ENCODE measurements at places on chromosomes 6 and 20.
A peak's percentile ranks its signal among the peaks of the same experiment; 100 is the strongest.

DNA sequence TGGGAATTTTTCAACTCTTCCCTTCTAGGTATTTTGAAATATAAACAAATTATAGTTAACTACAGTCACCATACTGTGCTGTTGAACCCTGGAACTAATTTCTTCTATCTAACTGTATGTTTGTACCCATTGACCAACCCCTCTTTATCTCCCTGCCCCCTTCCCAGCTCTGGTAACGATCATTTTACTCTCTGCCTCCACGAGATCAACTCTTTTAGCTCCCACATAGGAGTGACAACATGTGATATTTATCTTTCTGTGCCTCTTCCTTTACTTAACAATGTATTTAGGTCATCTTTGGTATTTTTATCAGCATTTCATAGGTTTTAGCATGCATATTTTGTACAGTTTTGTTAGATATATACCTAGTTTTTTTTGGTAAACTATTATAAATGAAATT, 45.9 kb downstream of the ASXL1 start:
- no peak for DNase-seq

DNA sequence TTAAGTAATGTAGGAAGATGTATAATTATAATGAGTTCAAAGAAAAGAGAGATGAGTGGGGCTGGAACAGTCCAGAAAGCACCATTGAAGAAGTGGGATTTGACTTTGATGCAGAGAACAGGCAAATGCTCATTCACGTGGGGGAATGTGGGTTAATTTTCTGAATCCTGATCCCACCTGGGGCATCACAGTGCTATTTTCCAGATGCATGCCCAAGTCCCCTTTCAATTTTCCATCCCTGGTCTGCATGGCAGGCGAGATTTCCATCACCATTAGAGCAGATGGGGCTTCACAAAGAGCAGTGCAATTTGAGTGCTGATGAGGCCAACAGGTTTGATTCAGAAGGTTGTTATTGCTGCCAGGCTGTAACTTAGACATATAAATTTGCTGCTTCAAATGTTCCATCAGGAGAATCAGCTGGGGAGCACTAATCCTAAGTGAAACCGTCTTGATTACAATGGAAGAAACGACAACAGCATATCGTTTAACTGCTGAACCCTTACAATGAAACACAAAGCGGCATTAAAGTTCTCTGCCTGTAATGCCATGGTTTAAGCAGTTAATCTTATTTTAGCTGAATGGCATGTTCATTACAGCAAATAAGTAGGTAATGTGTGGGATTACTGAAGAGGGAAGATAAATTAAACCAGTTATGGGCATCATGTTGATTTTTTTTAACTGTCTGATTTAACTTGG, 45.2 kb downstream of the OSTM1 start:
- DNase-seq: no peak

- DNase-seq: no peak
These were observed 28.1 kb downstream of the SNRNP48 start for GRCh38 chr6:7617801-7618764.

DNA sequence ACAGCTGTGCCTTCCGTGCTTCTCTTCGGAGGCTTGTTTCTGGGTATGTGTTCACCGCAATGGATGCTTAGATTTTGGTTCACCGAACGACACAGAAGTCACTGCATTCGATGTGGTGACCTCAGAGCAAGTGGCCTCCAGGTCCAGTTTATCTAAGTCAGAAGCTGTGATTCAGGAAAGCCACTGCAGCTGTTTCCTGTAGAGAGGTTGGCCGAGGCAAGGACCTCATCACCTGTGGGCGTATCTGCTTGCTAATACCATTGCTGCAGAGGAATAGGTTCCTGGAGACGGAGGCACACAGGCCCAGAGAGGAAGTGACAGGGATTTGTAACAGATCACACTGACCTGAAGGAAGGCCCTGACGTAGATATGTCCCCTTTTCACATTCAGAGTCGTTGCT, 82.7 kb downstream of the FARS2 start:
- no peak for DNase-seq

- no peak for DNase-seq
These were observed 45.7 kb downstream of the TSPYL4 start for GRCh38 chr6:116208056-116208785.

GRCh38 chr20:58634521-58635278, 16.4 kb upstream of the STX16 start:
- peak; percentile 16 for DNase-seq

DNA sequence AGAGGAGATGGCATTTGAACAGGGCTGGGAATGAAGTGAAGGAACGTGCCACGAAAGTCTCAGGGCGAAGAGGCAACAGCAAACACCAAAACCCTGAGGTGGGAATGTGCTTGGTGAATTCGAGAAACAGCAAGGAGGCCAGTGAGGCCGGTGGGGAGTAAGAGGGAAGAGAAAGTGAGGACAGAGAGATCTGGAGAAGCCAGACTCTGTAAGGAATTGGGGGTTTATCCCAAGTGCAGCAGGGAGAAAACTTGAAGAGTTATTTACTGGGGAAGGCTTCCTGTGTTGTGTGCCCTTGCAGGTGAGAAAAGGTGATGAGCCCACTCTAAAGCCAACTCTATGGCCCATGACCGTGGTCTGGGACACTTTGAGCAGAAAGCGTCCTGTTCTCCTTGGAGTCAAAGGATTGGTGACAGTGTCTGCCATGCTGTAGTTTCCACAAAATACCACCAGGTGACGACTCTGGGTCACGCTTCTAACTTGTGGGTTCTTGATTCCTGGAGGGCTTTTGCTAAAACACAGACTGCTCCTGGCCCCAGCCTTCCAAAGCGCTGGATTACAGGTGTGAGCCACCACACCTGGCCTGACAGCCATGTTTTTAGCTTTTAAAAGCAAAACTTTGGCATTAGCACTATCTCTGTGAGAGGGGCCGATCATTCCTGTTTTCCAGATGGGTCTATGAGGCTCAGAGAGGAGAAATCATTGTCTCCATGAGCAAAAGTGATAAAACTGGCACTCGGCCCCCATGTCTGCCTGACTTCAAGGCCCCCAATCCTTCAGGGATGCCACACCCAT, 18.0 kb upstream of the CSNK2A1 start:
- DNase-seq: peak; percentile 29

DNA sequence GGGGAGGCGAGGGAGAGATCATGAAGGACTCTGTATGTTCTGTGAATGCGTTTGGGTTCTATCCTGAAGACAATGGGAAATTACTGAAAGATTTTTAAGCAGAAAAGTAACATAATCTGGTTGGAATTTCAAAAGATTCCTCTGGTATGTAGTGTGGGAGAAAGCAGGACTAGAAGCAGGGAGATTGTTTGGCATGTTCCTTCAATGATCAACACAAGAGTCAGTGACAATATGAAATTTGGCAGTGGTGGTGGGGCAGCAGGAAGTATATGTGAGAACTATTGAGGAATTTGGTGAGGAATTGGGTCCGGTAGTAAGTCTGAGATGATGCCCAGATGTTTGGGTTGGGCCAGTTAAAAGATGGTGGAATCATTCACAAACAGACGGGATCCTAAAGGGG, 348.7 kb downstream of the CD83 start:
- no peak for DNase-seq

GRCh38 chr6:123803504-123804013, at the start of gene NKAIN2:
Gene NKAIN2 (plus strand): TSS chr6:123803865.
- no peak for DNase-seq

GRCh38 chr20:60254901-60255411, 296.7 kb downstream of the CDH26 start:
- no peak for DNase-seq
